ENCODE measurements at places on chromosomes 3 and 15.

- DNase-seq, result no peak
These were observed 630.8 kb upstream of the GBE1 start for GRCh38 chr3:82392203-82392775.

GRCh38 chr3:134777341-134777740, 17.7 kb upstream of the EPHB1 start:
- DNase-seq, result no peak

DNA sequence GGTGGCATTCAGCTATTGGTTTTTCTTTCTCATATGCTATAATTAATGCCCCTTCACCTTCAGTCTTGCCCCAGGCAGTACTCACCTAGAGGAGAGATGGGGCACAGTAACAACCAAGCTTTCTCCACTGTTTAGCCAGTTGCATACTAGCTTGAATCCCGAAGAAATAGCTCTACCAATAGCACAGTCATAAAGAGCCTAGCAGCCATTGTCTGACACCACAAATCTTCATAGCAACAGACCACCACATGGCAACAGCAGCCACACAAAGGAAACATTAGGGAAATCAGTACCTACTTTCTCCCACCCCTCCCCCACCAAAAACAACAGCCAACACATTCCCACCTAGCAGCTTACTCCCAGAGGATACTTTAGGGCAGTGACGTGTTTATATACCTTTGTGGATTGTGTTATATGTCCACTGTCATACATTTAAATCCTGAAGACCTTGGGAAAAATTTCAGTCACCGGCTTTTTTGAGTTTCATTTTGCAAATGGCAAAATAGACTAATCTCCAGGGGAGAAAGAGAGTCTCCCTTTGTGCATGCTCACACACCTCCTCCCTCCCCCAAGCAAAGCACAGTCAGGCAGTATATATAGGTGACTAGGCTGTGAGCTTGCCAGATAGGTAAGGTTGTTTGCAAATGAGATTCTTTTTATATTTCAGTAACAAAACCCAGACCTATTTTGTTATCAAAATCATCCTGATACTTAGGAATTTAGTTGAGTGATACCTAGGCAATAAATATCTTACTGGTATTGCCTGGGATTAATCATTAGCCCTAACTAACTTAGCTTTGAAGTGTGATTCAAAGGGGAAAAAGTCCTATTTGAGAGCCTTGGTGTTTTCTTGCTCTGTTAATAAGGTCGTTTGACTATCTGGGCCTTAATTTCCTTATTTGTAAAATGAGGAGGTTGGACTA, 140.6 kb downstream of the RBPMS2 start:
- DNase-seq, result no peak

DNA sequence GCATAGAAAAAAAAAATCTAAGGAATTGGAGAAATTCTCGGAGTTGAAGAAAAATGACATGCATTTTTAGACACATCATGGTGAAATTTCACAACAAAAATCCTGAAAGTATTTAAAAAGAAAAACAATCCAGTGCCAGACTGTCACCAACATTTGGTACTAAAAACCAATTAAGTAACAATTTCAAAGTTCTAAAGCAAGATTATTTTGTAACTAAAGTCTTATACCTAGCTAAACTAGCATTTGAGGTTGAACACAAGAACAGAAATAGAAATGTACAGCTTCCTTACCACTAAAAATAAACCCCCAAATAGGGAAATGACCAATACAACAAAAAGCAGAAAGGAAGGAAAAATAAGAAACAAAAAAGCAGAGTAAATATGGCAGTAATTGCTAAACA, 11.9 kb downstream of the TOMM70 start:
- DNase-seq, result no peak

DNA sequence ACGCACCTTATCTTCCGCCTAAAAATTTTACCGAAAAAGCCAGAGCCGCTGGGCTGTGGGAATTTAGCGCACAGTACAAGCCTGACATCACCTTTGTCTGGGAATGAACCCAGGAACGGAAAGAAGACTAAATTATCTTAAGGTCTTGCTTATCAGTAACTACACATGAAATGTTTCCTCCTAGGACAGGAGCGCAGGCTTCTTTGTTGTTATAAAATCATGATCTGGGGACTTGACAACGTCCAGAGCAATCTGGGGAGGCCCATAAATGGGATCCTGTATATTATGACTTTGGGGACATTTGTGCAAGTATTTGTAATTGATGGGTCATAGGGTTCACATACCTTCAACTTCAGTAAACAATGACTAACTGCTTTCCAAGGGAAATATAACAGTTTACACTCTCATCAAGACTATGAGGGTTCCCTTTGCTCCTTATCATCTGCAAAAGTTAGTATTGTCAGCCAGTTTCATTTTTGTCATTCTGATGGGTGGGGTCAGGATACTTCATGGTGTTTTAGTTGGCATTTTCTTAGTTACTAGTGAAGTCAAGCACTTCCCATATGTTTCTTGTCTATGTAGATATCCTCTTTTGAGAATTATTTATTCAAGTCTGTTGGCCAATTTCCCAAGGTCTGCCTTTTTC, 213.9 kb upstream of the PFN2 start:
- DNase-seq, result no peak

GRCh38 chr15:30059771-30060170, 23.0 kb upstream of the GOLGA8J start:
- DNase-seq, result no peak

- no peak for DNase-seq
These were observed 3.1 kb downstream of the RBP2 start for GRCh38 chr3:139473155-139473771.

DNA sequence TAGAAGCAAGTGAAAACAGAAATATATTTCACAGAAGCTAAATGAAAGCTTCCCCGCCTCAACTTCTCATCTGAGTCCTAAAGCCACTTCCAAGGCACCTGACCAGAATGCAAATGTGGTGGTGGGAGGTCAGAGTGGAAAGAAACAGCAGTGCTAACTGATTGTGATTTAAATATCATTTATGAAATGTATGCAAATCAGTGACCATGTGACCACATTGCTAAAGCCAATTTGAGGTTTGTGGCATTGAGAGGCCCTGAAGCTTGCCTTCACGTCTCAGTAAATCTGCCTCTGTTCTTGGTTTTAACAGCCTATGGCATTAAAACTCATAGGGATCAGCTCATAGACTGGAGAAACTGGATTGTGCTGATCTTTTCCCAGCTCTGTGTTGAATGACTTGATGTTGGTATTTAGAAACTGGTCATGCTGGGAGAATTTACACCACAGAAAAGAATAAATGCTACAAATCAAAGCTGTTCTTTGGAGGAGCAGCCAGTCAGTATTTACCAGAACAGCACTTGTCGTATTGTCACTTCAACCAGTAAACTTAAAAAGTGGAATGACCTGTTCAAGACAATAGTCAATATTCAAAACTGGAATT, 481.4 kb upstream of the ALCAM start:
- DNase-seq, result no peak
